ENCODE measurements at places on chromosomes 3 and 15.

- no peak for DNase-seq
Measured at GRCh38 chr3:178750639-178751300, 214.5 kb downstream of the KCNMB2 start.

DNA sequence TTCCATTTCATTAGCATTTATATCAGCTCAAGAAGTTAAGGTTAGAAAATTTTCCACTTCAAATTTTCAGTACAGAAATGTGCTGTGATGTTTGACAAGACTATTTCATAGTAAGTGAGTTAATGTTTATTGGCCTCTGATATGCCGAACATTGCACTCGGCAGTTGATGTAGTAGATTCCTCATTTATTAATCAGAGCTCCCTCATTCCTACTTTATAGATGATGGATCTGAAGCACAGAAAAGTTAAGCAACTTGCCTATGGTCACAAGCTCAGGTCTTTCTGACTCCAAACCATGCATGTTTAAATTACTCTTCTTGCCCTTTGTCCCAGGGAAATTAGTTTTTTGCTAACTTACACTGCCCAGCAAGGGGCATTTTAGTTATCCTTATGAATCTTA, 92.0 kb downstream of the ATG7 start:
- peak; percentile 48 for DNase-seq

- peak; percentile 35 for DNase-seq
Measured at GRCh38 chr3:107892955-107893624, 197.7 kb downstream of the CD47 start.

DNA sequence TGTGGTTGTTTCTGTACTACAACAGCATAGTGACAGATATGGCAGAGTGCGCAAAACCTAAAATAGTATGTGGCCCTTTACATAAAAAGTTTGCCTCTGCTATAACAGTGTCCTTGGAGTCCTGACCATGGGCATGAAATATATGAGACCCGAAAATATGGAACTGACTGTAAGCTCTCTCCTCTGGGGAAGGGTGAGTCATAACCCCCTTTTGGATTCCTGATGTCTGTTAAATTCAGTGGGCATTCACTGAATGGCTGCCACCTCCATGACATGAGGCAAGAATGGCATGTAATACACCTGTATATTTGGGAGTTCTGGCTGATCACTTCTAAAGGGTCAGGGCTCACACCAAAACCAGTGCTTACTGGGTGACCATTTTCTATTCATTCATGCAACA, 6.1 kb downstream of the TBC1D2B start:
- DNase-seq: no peak

GRCh38 chr3:89571298-89571697, 463.9 kb downstream of the EPHA3 start:
- no peak for DNase-seq

GRCh38 chr3:119746423-119746822, 35.5 kb upstream of the NR1I2 start:
- no peak for DNase-seq

GRCh38 chr15:63532307-63532744, 27.9 kb downstream of the USP3 start:
- DNase-seq: peak; percentile 22

GRCh38 chr15:56608140-56608778, 125.0 kb downstream of the ZNF280D start:
- DNase-seq: peak; percentile 53

- peak; percentile 19 for DNase-seq
Measured at GRCh38 chr3:167700046-167700445, 34.6 kb downstream of the PDCD10 start.

DNA sequence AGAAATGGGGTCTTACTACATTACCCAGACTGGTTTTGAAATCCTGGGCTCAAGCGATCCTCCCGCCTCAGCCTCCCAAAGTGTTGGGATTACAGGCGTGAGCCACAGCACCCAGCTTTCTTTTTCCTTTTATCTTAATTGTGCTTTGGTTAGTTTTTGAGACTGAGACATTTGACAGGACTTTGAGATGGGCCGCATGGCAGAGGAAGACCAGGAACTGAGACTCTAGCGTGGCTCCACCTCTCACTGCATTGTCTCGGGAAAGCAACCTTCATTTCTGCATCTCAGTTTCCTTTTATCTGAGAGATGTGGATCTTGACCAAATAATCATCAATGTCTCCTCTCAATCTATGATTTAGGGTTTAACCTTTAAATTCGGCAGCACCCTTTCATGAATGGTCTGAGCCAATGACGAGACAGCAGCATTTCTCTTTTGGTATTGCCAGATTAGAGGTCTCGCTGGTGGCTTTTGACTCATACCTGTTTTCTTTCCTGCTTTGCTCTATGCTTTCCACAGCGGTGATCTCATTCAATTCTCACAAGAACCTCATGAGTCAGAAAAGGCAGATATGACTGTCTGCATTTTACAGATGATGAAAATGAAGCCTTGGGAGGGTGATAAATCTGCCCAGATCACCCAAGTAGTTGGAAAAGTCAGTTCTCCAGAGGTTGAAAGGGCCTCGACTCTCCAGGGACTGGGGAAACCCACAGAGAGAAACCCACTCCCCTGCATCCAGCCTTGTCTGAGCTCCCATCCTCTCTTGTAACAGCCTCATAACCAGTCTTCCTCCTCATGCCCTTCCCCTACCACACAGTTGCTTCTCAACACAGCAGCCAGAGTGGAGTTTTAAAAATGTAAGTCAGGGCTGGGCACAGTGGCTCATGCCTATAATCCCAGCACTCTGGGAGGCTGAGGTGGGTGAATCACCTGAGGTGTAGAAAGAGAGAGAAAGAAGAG, 84.8 kb upstream of the FOXB1 start:
- DNase-seq: peak; percentile 83

DNA sequence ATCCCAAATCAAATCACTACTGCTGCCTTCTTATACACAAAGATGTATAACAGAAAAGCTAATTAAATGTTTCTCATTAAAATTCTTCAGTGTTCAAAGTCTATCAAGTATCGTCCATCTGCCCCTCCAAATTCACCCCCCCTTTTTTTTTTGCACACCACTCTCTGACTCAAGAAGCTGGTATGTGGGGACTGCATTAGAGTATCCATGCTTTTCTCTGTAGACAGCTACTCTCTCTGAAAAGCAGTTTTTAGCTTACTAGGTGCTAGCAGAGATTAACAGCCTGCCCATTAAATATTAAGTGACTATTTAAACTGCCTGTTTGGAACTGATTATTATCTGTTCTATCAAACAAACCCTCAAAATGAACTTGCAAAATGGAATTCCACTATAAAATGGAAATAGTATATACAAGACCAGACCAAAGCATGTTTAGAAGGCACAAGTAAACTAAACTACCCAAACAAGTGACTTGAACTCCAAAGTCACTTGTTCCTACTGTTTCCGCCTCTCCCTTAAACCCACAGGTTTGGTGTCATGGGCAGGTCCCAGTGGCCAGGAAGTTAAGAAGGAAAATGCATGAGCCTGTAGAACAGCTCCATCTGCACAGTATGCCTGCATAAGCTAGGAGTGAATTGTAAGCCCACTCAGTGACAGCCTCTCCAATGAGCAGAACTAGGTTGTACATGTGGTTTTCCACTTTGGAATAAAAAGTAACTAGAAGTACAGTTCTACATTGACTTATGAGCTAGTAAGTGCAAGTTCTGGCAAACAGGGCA, 32.5 kb downstream of the GBE1 start:
- peak; percentile 80 for DNase-seq

- DNase-seq: no peak
Measured at GRCh38 chr3:170780471-170780870, 89.5 kb downstream of the RPL22L1 start.

DNA sequence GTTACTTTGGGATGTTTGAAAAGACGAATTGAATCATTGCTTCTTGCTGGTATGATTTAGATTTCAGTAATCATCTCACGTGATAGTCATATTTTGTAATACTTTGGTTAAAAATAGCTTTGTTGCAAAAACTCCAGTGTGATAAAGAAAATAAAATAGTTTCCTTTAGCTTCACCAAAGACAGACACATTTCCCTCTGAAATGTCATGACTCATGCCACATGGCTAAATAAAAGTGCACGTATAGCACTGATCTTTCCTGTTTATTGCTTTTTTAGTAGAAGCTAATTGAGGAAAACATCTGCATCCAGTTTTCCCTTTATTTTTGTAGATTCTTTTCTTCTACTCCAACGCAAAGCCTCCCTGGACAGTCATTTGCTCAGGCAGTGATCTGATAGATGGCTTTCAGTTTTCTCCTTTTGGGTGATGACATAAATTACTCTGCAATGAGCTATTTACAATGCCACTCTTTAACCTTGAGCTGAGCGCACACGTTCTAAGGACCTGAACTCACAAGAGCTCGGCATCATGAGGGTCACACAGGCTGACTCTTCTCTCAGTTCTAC, 84.9 kb downstream of the ARNT2 start:
- peak; percentile 96 for DNase-seq

DNA sequence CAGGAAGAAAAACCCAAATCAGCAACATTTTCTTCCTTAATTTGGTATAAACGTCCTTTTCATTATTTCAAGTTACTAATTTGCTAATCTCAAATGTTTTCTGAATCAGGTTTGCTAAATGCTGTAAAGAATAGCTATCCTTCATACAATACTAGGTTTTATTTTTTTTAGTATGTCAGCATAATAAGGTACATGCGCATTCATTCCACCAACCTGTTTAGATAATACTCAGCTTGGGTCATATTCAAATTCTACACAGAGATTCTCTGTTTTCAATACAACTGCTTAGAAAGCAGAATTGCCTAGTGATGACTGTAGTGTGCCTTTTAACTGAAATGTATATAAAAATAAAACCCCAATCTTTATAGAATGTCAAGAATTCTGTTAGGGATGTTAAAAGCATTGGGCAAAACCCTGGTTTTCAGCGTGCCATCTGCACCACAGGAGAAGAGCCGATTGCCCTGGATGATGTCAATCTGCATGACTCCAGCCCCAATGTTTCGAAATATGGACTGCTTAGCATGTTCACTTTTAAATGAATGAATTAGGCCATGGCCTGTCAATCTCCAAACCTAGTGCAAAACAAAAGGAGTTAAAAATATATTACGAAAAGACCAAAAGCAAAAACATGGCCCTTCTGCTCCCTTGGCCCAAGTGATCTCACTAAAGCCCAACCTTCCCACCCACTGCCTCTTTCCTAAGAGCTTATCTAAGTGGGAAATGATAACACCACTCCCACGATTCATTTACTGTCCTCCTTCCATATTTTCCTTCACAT, 107.4 kb downstream of the GLDN start:
- no peak for DNase-seq

DNA sequence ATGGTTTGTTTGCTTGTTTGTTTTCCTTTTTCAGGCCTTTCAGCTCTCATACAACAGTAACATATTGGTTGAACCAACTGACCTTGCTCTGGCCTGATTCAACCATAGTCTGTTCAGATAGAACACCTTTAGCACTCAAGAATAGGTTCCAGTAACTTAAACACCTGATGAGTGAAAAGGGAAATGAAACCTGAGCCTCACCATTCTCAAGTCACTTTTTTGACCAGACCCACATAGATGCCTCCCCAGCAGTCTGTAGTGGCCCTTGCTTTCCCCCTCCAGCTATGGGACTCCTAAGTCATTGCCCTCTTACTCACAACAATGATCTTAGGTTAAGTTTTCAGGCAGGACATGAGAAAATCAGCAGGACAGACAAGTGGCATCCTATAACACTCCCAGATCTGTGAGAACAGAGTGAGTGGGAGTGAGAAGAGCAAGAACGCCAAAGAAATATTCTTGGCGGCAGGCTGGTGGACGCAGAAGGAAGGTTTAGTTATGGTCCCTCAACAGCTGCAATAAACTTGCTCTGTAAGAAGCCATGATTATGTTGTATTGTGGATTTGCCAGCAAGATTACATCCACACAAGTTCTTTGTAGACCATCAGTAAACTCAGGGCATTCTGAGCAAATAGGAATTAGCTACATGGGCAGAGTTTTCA, 367.5 kb downstream of the MECOM start:
- no peak for DNase-seq
